Stimulated activated CD4-positive, alpha-beta T cell treated with anti-CD3 and anti-CD28 coated beads, Interleukin-15, amount 100 ng/mL, for 24 hours (primary cell): ENCODE measurements at places on chromosomes 5 and 9.

DNA sequence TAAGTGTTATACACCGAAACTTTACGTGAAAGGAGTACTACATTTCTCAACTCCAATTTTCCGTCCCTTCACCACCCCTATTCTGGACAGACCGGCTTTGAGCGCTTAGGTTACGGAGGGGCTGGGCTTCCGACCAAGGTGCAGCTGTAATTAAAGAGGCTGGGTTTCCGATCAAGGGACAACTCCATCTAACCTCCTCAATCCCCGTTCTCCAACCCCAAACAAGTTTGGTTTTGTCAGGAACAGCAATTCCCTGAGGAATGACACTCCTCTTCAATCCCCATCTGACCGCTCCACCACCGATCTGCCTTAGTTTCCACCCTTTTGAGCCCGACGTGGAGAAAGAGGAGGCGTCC is 577 bp downstream of the TUT7 start:
- DNase-seq: peak; percentile 50

DNA sequence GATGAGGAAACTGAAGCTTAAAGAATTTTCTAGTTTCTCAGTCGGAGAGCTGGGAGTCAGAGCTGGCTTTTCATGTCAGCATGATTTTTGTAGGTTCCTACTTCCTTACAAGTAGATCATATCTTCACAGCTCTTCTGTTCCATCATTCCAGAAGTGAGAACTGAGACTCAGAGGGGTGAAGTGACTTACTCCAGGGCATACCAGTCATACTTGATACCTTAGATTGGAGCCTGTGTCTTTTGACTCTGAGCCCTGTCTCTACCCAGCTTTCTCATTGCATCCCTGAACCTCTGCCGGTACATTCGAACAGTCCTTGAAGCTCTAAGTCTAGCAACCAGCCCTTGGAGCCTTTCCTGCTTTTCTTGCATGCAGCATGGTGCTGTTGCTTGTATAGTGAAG is 53.3 kb downstream of the MCCC2 start:
- DNase-seq: no peak

DNA sequence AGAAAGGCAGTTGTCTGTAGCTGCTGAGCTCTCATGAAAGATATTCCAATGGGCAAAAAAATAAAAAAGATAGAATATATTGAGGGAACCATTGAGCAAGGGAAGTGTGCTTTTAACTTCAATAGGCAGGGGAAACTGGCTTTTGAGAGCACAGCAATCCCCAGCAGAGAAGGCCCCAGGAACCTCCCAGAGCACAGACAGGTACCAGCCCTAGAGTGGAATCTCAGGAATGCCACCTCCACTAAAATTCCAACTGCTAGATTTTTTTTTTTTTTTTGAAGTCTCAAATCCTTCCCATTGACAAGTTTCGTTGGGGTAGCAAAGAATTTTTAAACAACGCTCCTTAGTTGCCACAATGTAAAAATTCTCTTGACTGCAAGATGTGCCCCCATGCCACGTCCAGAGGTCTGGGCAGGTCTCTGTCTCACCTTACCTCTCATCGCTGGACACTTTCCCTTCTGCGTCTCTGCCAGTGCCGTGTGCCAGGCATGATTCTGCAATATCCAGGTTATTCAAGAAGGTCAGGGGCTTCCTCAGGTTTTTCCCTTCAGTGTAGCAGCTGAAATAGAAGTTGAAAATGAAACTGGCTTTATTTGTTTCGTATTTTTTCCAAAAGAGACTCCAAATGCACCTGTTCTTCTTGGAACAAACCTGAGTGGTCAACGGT is 64.2 kb upstream of the IRX1 start:
- DNase-seq: no peak

DNA sequence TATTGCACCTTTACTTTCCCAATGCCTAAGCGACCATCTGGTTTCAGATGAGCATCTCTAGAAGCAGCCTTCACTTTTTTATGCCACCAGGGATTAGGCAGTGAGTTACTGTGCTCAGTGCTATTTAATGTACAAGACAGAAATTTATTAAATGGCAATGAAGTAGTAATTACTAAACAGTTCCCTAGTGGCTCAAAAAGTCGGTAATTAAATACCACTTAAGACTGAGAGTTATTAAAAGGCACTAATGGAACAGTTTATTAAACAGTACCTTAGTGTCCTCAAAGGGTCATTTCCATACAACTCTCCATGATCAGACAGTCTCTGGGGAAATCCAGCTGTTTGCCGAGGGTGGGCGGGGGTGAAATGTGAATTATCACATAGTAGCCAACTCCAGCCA is 42.3 kb downstream of the LHFPL2 start:
- no peak for DNase-seq

- DNase-seq: no peak
Measured at GRCh38 chr9:88998911-88999310, 7.6 kb downstream of the S1PR3 start.

DNA sequence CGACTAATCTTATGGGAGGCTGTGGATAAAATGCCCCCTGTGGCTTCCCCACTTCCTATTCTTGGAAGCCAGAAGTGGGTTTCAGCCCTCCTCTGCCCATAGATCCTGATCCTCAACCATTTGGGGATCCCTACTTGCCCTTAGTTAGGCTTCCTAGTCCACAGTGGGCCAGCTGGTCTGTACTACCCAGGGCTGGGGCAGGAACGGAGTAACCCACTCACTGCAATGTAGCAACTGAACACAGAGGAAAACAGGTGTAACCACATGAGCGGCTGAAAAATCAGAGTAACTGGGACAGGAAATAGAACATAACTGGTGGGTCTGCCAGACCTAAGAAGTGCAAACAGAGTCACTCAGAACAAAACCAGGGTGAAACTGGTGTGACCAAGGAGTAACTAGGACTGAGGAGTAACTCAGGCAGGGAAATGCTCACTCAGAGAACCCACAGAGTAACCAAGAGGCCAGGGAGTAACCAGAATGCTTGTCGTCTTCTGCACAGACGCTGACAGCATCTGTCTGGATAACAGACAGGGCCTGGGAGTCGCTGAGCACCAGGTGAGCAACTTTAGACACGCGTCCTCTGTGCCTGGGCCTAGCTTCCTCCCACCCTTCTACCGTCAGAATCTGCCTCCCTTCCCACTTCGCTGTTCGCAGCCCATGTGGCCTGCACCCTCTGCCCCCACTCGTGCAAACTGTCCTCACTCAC is 1.0 kb downstream of the AQP3 start:
- DNase-seq: peak; percentile 69

- DNase-seq: no peak
Measured at GRCh38 chr9:86730163-86730928, 217.0 kb downstream of the GAS1 start.

GRCh38 chr9:34133436-34133949 is 7.0 kb upstream of the DCAF12 start:
- DNase-seq: no peak

GRCh38 chr5:88875341-88876234 is 7.4 kb downstream of the MEF2C start:
- DNase-seq: no peak

GRCh38 chr9:132545578-132545977 is 36.8 kb upstream of the BARHL1 start:
- DNase-seq: no peak

DNA sequence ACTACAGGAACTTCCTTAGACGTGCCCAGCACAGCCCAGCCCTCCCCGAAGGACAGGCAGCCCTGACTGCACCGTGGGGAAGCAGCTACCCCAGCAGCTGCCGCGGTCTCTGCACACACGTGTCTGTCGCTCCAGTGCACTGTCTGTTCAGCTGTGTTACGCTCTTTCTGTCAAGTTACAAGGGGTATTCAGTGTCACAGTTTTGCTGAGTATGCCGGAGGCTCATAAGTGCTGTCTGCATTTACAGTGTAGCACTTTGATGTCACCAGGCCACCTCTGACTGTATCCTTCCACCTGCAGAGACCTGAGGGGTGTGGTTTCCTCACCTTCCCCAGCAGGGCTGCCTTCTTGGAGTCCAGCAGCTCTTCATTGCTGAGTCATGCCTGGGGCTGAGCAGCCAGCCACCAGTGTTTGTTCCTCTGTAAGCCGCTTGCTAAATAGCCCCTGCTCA is 126.8 kb downstream of the EHMT1 start:
- peak; percentile 31 for DNase-seq

- DNase-seq: no peak
Measured at GRCh38 chr5:137195483-137195882, 303.6 kb downstream of the SPOCK1 start.

DNA sequence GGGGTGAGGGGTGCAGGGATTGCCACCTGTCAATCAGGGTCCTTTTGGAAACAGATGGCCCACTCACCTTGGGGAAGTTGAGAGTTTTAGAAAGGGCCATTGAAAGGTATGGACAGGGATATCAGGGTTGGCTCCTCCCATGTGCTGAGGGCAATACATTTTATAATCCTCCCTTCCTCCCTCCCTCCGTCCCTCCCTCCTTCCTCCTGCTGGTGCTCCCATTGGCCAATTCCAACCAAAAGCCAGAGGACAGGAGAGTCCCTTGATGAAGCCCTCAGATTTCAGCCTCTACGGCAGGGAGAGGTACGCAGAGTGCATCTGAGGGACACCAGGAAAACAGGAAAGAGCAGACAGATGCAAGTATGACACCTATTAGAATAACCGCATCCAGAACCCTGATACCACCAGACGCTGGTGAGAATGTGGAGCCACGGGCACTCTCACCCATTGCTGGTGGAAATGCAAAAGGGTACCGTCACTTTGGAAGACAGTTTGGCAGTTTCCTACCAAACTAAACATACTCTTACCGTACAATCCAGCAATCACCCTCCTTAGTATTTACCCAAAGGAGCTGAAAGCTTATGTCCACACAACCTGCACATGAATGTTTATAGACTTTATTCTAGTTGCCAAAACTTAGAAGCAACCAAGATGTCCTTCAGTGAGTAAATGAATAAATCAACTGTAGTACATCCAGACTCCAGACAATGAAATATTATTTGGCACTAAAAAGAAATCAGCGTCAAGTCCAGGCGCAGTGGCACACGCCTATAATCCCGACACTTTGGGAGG is 58.2 kb upstream of the OTULINL start:
- DNase-seq: no peak

DNA sequence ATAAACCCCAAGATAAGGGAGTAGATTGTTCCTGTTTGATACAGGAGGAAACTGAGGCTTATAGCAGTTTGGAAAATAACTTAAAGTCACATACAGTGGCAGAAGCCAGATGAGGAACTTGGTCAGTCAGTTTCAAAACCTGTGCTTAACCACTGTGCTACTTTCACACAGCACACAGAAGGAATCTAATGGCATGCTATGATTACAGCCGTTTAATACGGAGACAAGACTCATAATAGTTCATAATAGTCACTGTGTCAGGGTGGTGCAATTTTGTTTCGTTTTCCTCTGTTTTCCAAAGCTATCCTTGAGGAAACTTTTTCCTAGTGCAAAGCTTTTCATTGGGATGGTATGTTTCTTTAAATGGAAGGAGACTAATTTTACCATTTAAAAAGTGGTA is 112.3 kb downstream of the GCNT1 start:
- DNase-seq: no peak

DNA sequence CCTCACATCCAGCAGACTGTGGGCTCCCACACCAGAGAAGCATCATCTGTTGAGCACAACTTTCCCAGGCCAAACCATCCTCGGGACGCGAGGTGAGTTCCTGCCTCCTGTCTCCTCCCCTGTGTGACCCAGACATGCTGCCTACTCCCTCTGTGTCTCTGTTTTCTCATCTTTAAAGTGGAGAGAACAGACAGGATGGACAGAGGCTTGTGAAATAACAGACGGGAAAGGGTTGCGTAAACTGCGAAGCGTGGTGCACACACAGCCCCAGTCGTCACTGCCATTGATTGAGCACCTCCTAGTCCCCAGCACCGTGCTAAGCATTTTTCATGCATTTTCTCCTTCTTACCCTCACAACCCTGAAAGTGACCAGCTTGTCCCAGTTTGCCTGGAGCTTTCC is 52.1 kb upstream of the LMX1B start:
- DNase-seq: no peak

DNA sequence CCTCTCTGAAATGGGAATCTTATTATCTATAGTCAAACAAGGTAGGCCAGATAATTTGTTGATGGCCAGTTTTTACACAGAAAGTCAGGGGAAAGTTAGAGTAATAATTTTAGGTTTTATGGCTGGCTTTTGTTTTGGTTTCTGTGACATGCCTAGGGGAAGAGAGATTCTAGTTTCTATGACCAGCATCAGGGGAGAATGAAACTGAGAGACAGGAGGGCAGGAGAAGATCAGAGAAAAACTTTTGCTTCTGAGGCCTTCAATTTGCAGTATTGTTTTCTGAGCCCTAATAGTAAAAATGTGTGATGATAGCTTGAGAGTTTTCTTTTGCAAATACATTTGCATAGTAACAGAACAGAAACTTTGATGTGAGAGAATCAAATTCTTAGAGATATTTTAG is 564.3 kb downstream of the ZNF608 start:
- no peak for DNase-seq

DNA sequence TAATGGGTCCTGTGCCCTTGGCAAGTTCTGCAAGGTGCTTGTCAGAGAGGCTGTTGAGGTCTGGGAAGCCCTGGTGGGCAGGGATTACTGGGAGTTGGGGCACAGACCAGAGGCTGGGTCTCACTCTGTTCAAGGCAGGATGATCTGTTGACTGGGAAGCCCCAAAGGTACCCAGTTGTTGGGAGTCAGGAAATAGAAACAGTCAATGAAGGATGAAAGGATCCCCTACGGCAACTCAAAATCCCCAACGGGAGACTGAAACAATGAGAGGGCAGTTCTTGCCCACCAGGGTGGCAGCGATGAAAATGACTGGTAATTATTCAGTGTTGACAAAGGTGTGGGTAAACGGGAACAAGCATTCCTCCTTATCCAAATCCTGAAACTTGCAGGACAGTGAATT is 31.2 kb downstream of the BNIP1 start:
- DNase-seq: no peak

GRCh38 chr9:125972012-125972729 is 225.0 kb downstream of the PBX3 start:
- no peak for DNase-seq

DNA sequence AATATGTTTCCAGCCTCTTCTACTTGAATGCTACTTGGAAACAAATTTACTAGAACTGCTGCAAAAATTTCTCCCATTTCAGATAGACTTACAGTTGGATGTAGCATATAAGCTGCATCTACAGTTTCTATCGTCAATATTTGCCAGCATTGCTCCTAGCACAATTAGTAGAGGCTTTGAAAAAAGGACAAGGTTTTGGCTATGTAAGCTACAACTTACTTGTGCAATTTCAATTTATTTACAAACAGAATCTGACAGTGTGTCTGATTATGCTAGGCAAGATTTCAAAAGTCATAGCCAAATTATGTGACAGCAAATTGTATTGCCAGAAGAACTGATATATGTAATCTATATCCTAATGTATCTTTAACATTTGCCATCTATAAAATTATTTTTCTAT is 628.4 kb upstream of the FAM174A start:
- no peak for DNase-seq

GRCh38 chr5:121872856-121873255 is 21.2 kb downstream of the FTMT start:
- DNase-seq: no peak

- no peak for DNase-seq
Measured at GRCh38 chr5:155418960-155419579, 405.5 kb downstream of the KIF4B start.

DNA sequence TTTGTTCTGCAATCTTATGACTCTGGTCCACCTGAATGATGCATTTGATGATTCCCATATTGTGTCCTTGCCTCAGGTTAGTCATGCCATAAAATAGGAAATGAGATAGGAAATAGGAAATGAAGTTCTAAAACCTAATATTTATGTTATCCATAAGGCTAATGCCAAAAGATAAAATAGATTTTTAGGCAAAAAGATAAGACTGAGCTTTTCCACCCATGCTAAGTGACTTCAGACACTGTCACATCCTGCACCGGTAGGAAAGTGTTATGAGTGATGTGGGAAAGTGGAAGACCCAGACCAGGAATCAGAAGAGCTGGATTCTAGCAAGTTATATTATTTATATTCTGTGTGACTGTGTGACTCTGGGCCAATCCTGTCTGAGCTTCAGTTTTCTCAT is 600.8 kb upstream of the DMAC1 start:
- no peak for DNase-seq
